ENCODE measurements at places on chromosomes 4 and X.

- no peak for DNase-seq
Measured at GRCh38 chr4:33996075-33996718, 2248.1 kb downstream of the ARAP2 start.

DNA sequence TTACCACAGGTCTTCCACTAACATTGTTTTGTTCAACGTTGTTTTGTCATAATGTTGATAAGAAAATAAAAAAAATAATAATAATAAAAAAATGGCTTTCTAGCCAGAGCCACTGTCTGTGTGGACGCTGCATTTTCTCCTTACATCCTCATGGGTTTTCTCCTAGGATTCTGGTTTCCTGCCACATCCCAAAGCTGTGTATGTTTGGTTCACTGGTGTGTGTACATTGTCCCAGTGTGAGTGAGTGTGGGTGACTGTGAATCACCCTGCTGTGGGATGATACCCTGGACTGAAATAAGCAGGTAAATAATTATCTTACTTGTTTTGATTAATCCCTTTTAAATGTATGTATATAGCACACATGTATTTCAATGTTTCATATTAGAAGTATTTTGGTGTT is 2154.4 kb upstream of the AGA start:
- DNase-seq, result no peak

- DNase-seq, result no peak
Measured at GRCh38 chr4:3021627-3022026, 52.7 kb downstream of the HTT-AS start.

- DNase-seq, result no peak
Measured at GRCh38 chr4:186669159-186669731, 54.4 kb downstream of the FAT1 start.

- DNase-seq, result no peak
Measured at GRCh38 chrX:21412029-21412428, 37.8 kb downstream of the CNKSR2 start.

DNA sequence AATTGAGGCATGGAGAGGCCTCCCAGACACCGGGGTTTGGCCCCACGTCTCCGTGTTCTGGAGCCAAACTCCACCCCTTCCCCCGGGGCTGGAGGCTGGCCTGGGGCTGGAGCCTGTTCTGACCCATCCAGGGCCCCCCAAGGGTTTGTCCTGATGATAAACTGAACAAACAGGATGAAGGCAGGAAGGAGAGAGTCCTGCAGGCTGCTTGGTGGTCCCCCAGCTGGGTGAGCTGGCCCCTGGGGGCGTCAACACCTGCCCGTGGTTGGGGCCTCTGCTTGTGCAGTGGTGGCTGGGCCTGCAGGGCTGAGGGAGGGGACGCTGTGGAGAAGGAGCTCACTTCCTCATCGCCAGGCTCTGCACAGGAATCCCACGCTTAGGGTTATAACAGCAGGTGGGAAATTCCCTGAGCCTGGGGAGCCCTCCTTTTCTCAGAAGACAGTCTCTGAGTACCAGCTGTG is 2.3 kb downstream of the SH3TC1 start:
- no peak for DNase-seq

- no peak for DNase-seq
Measured at GRCh38 chrX:48470833-48471118, 716 bp upstream of the SLC38A5 start.

DNA sequence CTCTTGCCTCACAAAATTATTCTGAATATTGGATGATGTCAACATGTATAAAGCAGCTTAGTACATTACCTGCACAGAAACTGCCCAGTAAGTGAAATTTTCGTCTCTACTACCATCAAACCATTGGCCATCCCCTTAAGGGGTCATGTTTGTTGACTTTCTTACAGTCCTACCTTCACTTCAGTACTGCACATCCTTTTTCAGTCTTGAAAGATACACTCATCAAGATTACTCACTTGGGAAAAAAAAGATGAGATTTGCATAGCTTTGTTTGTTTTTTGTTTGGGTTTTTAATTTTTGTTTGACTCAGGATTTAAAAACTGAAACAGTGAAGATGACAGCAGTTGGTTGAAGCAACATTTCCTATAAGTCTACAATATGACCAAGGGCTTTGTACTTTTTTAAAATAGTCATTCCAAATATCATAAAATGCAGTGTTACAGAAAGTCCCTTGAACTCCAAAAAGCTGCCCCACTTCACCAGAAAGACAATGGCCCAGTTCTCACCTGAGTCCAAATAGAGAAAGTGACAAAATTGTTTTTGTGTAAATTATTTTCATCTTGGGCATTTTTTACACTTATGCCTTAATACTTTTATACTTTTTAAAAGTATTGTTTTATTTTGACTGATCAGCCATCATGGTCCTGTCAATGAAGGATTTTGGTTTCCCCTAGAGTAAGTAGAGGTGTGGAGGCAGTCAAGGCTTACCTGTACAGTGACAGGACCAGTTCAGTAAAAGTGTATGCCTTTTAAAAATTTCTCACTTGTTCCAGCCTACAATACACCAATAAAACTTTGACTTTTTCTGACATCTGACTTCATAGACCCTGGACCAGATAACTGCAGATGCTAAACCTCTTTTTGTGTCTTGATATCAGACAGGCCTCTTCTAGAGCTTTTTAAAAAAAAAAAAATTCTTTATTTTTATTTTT is 59.7 kb upstream of the EDA2R start:
- DNase-seq, result no peak

DNA sequence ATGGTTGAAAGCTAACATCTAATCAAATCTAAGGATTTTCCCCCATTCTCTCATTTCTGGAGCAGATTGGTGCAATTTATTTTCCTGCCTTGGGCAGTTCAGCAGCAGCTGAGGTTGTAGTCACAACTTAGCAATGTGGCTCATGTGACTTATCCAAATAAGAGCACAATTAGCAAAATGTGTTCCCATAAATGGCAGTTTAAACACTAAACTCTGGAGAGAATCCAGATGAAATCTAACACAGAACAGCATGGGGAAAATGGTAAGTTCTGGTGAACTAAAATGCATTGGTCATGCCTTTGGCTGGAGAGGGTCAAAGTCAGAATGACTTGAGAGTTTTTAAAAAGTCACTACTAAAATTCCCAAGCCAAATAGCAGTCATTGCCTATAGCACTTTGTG is 422.6 kb upstream of the DIPK2B start:
- no peak for DNase-seq

DNA sequence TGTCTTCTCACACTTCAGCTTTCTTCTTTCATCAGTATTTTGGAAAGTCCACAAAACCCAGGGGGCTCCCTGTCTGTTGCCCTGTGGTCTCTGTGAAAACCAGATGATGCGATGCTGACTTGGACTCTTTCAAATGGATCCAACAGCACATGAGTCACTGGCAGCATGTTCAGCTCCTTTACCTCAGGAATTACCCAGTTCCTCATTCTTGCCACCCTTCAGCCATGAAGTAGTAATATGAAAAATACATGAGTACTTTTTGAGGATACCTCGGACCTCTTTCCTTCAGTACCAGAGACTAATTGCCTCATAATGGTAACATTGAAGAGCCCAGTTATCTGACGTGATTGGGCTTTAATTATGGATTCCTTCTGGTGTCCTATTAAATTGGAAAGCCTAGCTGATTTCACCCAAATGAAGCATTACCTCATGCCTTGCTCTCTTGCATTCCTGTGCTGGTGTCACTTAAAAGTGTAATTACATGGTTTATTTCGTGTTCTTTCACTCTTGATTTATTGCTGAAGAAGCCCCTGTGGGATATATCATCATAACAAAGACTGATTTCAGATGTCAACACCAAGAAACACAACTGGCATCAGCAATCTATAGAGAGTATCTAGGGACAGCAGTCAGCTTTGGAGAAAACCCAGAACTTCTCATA is 63.4 kb downstream of the NFKB1 start:
- DNase-seq, result no peak

DNA sequence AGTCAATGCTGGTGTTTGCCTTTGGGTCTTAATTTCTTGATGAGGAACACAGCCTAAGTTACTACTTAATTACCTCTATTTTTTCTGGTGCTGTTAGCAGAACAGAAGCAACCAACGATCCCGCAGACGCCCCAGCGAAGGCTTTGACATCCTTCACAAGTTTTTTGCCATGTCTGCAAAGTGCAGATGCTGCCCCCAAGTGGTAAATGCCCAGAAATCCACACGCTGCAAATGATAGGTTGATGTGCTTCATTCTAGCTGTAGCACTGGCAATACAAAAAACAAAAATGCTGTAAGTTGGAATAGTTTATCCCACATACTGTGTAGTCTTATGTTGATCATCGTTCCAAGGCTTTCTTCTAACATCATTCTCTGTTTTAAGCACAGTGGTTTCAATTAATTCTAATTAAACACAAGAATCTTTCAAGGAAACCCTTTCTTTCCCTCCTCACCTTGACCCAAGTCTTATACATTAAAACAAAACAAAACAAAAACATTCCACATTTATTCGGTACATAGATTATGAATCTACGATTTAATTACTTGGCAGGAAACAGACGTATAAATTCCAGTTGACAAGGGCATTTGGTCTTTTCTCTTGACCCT is 1.2 kb downstream of the PNPLA4 start:
- DNase-seq, result peak; percentile 13

GRCh38 chr4:129446074-129446473 is 350.1 kb downstream of the C4orf33 start:
- DNase-seq, result no peak

GRCh38 chr4:109698656-109699055 is 4.6 kb downstream of the CASP6 start:
- DNase-seq, result no peak

- no peak for DNase-seq
Measured at GRCh38 chrX:155112171-155112570, 40.9 kb downstream of the BRCC3 start.

DNA sequence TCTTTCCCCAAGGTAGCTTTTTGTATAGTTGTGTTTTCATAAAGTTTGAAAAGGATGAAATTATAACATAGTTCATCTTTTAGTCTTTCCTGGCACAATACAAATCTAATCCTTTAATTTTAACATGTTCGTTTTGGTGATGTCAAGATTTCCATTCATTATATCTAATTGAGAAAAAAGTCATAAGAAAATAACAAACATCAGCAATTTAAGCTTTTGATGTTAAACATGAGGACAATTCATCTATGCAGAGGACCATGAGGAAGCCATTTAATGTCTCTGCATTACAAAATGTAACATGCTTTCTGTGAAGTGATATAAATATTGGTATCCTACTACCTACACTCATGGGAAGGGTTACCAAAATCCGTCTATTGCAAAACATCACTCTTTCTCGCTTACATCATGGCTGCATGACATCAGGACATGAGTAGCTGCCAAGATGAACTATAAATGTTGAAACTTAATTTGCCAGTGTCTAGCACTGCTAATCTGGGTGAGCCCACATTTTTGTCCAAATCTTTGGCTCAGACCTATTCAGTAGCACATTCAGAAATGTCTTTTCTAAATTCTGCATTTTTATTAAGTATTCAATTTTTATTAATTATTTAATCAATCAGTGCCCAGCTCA is 9.5 kb downstream of the EPGN start:
- DNase-seq, result no peak

- DNase-seq, result no peak
Measured at GRCh38 chr4:54954656-54955388, 170.6 kb downstream of the KDR start.

- no peak for DNase-seq
Measured at GRCh38 chrX:66193821-66194220, 29.8 kb downstream of the HEPH start.

GRCh38 chr4:8336412-8337075 is 67.0 kb downstream of the HTRA3 start:
- DNase-seq, result no peak

DNA sequence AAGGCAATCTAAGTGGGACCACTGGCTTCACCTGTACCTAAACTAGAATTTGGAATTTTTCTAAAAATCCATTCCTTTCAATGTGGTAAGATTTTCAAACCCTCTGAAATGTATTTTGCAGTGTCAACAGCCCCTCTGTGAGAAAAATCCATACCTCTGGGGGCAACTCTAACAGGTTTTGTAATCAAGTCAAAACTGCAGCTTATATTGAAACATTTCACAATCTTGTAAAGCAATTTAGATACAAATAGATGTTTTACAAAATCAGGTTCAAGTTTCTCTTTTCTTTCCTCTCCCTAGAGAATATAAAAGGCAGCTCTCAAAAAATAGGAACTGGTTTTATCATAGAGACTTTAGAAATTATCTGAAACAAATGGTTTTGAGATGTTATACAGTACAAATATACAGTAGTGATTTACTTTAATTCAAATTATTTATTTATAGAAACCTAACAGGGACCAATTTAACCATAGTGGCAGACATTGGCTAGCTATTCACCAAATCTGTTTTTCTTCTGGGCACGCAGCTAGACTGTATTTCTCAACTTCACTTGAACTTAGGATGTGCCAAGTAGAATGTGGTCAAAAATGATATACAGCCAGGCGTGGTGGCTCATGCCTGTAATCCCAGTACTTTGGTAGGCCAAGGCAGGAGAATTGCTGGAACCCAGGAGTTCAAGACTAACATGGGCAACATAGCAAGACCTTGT is 36.3 kb upstream of the SPINK2 start:
- no peak for DNase-seq

- DNase-seq, result no peak
Measured at GRCh38 chr4:148790246-148790645, 348.0 kb upstream of the NR3C2 start.

- DNase-seq, result no peak
Measured at GRCh38 chrX:31497086-31497485, 425.2 kb upstream of the FTHL17 start.

- DNase-seq, result no peak
Measured at GRCh38 chrX:6683353-6683752, 148.4 kb upstream of the VCX3A start.

GRCh38 chr4:8540072-8540471 is 40.1 kb upstream of the GPR78 start:
- peak; percentile 10 for DNase-seq

- no peak for DNase-seq
Measured at GRCh38 chrX:36199928-36200327, 280.4 kb downstream of the CFAP47 start.

GRCh38 chr4:22428441-22428840 is 87.4 kb downstream of the ADGRA3 start:
- DNase-seq, result no peak

DNA sequence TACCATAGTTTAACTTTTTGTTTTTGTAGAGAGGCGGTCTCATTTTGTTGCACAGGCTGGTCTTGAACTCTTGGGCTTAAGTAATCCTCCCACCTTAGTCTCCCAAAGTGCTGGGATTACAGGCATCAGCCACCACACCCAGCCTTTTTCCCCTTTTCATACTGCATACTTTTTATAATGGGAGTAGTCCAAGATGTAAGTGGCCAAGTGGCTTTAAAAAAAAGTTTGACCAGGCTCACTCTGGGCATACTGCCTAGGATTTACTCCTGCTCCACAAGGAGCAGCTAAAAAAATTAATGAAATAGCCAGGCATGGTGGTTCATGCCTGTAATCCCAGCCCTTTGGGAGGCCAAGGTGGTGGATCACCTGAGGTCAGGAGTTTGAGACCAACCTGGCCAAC is 6.0 kb downstream of the GRSF1 start:
- DNase-seq, result no peak

- no peak for DNase-seq
Measured at GRCh38 chr4:158065176-158065575, 107.6 kb downstream of the GASK1B start.

Data from stimulated activated CD4-positive, alpha-beta T cell treated with anti-CD3 and anti-CD28 coated beads, Interleukin-4, amount 100 ng/mL, for 48 hours (primary cell).